NCI-H345 (cell line): ENCODE measurements at places on chromosomes 1 and 21.

- no peak for DNase-seq
Observed at GRCh38 chr1:111221633-111222291, 5.8 kb upstream of the CHI3L2 start.

DNA sequence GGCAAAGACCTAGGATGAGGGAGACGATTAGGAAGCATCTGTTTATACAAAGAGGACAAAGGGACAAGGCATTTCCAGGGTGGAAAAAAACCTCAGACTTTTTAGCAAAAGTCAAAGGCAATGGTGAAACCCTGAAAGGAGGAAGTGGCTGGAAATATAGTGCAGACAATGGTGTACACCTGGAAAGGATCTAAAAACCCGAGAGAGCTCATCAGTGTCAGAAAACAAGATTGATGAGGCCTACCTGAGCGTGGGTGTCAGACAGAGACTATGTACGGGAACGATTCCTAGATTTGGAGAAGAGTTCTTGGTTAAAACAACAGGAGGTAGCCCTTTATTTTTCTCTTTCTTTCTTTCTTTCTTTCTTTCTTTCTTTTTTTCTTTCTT lies 68.8 kb upstream of the HUNK start:
- DNase-seq: no peak

DNA sequence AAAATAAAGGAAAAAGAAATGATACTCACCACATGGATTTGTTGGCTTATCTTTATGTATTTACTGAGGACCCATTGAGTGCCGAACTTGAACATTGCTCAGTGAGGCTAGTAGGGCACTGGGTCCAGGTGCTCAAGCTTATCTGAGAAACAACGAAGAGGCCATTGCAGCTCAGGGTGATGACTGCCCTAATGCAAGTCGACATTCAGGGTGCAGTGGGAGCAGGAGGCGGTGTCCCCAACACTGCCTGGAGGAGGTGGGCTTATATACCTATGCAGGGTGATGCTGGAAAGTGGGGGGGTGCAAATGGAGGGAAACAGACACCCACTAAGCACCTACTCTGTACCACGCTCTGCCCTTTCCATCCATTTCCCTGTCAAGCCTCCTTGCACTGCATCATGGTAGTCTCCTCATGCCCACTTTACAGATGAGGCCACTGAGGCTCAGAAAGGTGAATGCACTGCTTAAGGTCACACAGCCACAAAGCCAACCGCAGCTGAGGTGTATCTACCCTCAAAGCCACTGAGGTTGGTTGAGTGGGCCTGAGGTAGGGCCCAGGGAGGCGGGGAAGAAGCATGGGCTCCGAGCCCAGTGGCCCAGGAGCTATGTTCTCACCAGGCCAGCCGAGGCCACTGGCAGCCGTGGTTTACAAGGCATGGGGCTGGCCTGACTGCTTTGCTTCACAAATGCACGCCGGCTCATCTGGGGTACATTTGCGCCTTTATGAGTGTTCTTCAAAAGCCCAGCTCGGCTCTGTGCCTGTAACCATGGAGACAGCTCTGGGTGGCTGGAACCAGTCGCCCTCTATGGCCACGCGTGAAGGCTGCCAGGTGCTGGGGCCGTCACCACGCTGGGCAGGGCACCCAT lies 103.8 kb downstream of the EPHB2 start:
- DNase-seq: peak; percentile 15

GRCh38 chr1:219928791-219929118 lies 398 bp upstream of the SLC30A10 start:
- no peak for DNase-seq

DNA sequence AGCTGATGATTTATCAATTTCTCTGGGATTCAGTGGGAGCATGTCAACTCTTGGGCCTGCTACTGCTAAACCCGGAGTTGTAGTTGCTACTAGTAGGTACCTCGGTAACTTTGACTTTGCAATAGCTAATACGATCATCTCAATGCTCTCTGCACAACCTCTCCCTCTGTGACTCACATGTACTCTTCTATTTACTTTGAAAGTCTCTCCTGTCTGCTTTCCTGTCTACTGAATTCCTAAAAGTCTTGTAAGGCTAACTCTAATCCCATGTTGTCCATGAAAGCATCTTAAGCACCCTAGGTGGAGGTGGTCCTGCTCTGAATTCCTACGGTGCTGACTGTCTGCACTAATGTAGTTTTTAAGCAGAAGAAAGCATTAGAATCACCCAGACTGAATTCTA lies 29.3 kb downstream of the SLC9C2 start:
- DNase-seq: no peak

- no peak for DNase-seq
Observed at GRCh38 chr1:175648927-175649326, 94.5 kb downstream of the TNR start.

DNA sequence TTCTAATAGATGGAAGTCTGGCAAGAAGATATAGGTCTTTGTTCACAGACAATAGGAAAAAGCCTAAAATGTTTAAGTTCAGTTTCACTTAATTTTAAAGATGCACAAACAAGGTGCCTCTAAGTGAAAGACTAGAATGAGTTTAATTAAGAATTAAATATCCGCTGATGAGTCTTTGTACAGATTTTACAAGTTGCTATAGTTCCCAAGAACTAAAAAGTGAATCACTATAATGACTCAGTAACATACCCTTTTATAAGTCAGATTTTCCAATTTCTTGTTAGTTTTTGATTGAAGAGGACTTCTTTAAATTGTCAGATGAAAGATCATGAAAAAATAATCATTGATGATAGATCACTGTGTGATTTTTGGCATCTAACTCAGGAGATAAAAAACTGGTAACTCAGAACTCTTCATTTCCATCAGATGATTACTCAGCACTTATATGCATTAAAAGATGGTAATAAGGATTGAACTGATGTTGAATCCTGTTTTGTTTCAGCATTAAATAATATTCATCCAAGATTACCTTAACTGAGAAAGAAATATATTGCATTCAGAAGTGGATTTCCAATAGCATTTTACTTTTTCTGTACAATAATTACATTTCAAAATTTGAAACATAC lies 59.0 kb upstream of the ST6GALNAC3 start:
- DNase-seq: no peak

- DNase-seq: no peak
Observed at GRCh38 chr1:206933333-206933945, 11.7 kb upstream of the FCMR start.

GRCh38 chr1:2930913-2931723 lies 90.1 kb upstream of the ACTRT2 start:
- DNase-seq: no peak

DNA sequence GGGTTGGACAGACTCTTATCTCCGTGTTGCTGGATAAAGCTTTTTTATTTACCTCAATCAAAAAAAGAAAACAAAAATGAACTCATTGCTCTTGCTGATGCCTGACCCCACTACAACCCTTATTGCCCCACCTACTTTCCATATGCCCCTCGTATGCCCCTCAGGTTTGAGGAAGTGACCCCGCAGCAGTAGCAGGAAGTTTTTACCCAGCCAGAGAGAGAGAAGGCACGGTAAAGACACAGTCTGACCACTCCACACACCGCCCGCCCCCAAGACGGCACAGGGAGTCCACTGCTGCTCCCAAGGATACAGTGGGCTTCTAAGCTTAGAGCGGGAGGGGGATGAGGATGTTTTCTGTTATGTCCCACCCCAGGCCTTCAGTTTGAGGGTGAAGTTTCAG lies 9.8 kb downstream of the PLEKHO1 start:
- no peak for DNase-seq

- DNase-seq: peak; percentile 24
Observed at GRCh38 chr1:65114322-65114721, 33.7 kb upstream of the AK4 start.

DNA sequence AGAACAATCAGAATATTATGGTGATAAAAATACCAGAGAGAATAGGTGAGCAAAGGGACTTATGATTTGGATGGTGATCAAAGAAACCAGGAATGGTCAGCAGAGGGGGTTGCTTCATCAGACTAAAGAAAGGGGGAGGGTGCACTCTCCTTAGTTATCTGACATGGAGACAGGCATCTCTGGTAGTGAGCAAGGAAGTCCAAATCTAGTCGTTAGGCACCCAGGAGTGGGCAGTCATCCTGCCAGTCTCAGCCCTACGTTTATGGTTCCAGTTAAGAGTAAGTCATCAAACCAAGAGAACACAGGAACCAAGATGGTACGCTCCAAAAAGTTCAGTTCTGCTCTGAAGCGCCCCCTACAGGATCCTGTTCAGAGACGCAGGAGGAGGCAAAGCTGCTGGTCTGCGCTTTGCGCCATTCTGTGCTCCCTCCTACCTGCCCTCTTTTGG lies 28.6 kb downstream of the EBNA1BP2 start:
- no peak for DNase-seq

DNA sequence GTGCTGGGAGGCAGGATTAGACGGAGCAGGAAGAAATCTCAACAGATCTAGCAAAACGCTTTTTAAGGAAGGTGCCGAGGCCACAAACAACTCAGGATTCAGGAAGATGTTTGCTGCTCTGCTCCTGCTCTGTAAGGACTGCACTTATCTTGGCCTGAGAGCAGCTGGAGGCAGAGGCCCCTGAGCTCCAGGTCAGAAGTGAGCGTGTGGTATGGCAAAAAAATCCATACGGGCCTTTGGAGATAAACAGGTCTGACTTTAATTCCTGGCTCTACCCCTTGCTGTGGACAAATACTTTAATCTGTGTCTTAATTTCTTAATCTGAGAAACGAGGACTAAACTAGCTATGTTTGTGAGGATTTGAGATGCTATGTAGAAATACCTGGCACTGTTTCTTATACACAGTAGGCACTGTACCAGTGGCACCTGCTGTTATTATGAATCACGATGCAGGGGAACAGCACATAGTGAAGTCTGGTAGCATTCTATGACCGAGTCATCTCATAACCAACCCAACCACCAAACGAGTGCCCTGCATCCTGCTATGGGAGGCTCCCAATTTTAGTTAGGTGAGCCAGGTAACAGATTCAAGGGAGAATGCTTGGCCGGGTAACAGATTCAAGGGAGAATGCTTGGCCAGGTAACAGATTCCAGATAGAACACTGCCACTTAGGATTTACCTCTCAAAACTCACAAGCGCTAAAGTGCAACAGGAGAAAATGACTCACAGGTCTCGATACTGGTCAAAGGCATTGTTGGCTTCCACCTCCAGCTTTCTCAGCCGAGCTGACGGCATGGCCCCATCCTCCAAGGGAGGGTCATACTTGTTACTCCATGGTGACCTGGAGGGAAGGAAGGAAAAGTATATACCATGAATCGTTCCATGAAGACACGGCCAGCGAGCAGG lies 65.9 kb downstream of the SLC66A1 start:
- no peak for DNase-seq

GRCh38 chr1:228776449-228776848 lies 41.2 kb downstream of the RHOU start:
- no peak for DNase-seq

DNA sequence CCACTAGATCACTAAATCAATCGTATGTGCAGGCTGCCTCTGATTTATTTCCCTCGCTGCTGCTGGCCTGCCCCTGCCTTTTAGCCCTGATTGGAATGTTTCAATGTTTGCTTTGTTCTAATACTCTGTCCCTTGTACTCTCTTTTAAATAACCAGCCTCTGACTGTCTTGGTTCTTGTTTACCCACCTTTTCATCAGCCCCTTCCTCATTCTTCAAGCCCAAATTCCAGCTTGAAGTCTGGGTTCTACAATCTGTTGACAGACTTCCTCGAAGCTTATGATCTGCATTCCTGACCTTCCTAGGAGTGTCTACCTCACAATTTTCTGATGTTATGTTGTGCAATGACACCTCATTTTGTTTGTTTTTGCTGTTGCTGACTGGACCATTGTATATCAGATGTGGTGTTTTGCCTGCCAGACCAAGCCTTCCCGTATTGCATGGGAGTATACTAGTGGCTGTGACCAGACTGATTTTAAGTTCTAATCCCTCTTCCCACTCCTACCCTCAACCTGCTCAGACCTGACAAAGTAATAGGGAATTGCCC lies 46.6 kb upstream of the APOBEC4 start:
- no peak for DNase-seq

- peak; percentile 94 for DNase-seq
Observed at GRCh38 chr1:23562137-23562876, 3.0 kb upstream of the ID3 start.

- DNase-seq: peak; percentile 23
Observed at GRCh38 chr1:235843461-235843961, 23.2 kb downstream of the LYST start.

DNA sequence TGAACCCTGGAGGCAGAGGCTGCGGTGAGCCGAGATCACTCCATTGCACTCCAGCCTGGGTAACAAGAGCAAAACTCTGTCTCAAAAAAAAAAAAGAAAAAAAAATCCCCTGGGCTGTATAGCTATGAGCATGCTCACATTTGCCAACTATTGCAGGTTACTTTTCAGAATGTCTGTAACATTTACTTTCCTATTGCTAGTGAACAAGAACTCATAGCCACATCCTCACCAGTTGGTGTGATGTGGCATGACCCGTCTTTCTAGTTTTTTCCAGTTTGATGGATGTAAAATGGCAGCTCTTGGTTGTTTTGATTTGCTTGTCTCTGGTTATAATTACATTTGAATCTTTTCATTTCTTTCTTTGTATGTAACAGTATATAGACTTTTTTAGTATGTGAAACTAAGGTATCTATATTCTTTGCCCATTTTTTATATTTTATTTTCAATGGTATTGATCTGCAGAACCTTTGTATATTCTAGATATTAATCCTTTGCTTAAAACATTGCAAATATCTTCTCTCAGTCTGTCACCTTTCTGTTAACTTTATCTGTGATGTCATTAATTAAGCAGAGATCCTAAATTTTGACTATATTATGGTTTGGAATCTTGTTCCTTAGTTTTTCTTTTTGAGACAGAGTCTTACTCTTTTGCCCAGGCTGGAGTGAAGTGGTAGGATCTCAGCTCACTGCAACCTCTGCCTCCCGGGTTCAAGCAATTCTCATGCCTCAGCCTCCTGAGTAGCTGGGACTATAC lies 11.6 kb downstream of the MED18 start:
- no peak for DNase-seq

- DNase-seq: no peak
Observed at GRCh38 chr1:156959414-156959813, 39.0 kb downstream of the LRRC71 start.

DNA sequence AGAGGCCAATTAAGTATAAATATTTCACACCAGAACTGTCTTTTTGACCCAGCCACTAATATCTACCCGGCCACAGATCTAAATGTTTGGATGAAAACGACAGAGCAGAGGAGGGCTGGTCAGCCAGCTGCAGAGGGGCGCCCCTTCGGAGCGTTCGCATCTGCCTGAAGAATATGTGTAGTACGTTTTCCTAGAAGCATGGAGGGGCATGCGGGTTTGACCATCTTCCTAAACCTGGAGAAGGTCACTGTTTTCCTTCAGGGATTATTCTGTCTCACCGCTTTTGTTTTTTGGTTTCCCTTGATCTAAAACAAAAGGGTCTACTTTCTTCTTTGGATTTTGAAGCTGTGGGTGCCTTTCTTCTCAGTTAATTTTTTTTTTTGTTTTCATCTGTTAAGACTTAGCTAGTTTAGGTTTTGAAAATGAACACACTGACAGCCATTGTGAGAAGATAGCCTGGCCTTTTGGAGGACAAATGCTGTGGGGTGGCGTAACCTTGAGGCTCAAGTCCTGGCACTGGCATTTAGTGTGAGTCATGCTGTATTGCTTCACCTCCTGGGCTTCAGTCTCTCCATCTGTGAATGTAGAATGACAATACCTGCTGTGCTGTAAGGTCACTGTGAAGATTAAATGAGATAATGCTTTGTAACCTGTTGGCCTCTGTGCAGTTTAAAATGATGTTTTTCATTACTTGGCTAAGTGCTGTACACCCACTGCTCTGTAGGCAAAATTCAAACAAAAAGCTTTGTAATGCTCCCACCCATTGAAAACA lies 74.1 kb upstream of the IRF2BP2 start:
- DNase-seq: no peak

GRCh38 chr1:65994223-65994622 lies 201.5 kb downstream of the PDE4B start:
- no peak for DNase-seq
